Hepatocyte (in vitro differentiated cells): ENCODE measurements at places on chromosomes 5 and 9. TPM values are rescaled to one million over a fixed set of nuclear protein-coding genes. Genes with fewer than 3 reads are reported as not detected.

DNA sequence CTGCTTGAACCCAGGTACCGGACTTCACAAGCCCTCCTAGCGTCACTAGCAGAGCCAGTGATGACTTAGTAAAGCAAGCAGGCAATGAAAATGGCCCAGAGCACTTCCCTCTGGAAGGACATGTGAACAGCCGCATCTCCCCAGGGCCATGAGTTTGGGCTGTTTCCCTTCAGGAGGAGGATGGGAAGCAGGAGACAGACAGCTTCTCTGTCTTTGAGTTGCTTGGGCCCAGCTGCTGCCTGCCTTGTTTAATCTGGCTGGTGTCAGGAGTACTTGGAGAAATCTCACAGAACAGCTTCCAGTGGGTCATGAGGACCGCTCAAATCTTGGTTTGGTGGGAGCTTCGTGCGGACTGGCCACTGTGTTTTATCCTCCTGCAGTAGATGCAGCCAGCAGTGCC, 25.4 kb upstream of the WWC1 start:
- peaks cover 20% of the 10 kb centered on the region for H3K4me1 ChIP-seq
- H3K36me3 ChIP-seq = no peaks in the 10 kb centered on the region
- peaks cover 6% of the 10 kb centered on the region for H3K27me3 ChIP-seq
- no peak for DNase-seq
- no peak overlapping the region for H3K4me3 ChIP-seq
- no peak overlapping the region for H3K27ac ChIP-seq

GRCh38 chr5:16492398-16493140, 27.0 kb upstream of the ZNF622 start:
- no peak for DNase-seq
- H3K36me3 ChIP-seq = no peaks in the 10 kb centered on the region
- peak overlapping the region; percentile 33 for H3K27ac ChIP-seq
- peaks cover 3% of the 10 kb centered on the region for H3K4me1 ChIP-seq
- no peak overlapping the region for H3K4me3 ChIP-seq

DNA sequence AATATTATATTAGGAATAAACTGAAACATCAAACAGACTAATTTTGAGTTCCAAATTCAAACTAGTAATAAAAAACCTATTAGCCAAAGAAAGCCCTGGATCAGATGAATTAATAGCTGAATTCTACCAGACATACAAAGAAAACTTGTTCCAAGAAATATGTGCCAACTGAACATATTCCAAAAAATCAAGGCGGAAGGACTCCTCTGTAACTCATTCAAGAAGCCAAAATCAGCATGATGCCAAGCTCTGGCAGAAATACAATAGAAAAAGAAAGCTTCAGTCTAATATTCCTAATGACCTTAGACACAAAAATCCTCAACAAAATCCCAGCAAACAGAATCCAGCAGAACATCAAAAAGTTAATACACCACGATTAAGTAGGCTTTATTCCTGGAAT, 619.1 kb upstream of the COX7C start:
- H3K4me1 ChIP-seq = no peaks in the 10 kb centered on the region
- H3K4me3 ChIP-seq = no peak overlapping the region
- no peaks in the 10 kb centered on the region for H3K27me3 ChIP-seq
- no peaks in the 10 kb centered on the region for H3K36me3 ChIP-seq
- DNase-seq = no peak

GRCh38 chr9:93620041-93620506, 43.7 kb downstream of the PHF2 start:
- H3K4me1 ChIP-seq = no peaks in the 10 kb centered on the region
- no peaks in the 10 kb centered on the region for H3K27me3 ChIP-seq
- DNase-seq = no peak
- no peak overlapping the region for H3K4me3 ChIP-seq

Gene IRF1
- total RNA-seq = 25.6 and 30.9 TPM in 2 replicates

Gene PCA3
- 0.16 TPM in 1 of 2 replicates, not detected in the other for total RNA-seq

Gene CD180
- total RNA-seq = 0.07 and 0.12 TPM in 2 replicates
